MCF 10A (cell line): ENCODE measurements at places on chromosomes 7 and 10. TPM values are rescaled to one million over a fixed set of nuclear protein-coding genes. Genes with fewer than 3 reads are reported as not detected.

RHOBTB1 gene
- 0.70 and 1.5 TPM in 2 replicates for total RNA-seq

OR2A12 gene
- not detected in 2 replicates for total RNA-seq

TRPV5 gene
- total RNA-seq, result not detected in 2 replicates

SYT15 gene
- 0.79 and 0.84 TPM in 2 replicates for total RNA-seq

GRCh38 chr7:151679881-151680612, 160.4 kb upstream of the RHEB start:
- peaks cover 45% of the 10 kb centered on the region for H3K4me1 ChIP-seq
- no peaks in the 10 kb centered on the region for H3K36me3 ChIP-seq
- H3K4me3 ChIP-seq, result no peak overlapping the region
- DNase-seq, result no peak
- no peaks in the 10 kb centered on the region for H3K27me3 ChIP-seq
- peak overlapping the region; percentile 98 for H3K27ac ChIP-seq

DNA sequence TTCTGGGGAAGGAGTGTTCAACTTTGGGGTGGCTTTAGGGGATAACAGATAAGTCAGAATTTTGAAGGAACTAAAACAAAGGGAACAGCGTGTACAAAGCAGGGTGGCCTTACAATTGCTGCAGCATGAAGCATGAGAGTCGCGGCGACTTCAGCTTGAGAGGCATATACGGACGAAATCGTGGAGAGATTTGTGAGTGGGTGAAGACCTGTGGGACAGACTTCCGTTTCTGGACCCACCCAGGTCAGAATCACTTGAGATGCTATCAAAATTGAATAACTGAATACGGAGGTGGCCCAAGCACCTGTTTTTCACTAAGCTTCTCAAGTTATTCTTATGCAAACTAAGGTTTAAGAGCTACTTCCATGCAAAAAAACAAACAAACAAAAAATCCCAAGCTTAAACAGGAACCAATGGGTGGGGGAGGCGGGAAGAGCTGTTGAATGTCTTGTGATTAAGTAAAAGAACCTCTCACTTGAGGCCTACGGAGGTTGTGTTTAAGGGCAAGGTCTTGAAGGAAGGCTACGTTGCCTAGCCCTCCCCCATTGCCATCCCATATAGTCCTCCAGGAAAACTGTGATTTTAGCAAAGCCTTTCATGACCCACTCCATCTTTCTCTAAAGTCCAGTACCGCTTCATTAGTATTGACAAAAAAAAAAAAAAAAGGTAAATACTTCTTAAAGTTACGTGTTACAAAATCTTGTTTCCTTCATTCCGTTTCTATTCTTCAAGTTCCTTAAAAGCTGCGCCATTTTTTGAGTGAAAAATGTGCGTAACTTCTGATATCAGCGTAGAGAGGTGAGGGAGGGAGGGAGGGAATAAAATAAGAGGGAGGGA, 1.3 kb upstream of the TRIM24 start:
- H3K4me1 ChIP-seq, result peaks cover 12% of the 10 kb centered on the region
- DNase-seq, result no peak
- H3K27me3 ChIP-seq, result no peaks in the 10 kb centered on the region
- H3K36me3 ChIP-seq, result peaks cover 4% of the 10 kb centered on the region
- no peak overlapping the region for H3K4me3 ChIP-seq

- no peak overlapping the region for H3K27ac ChIP-seq
- H3K36me3 ChIP-seq, result no peaks in the 10 kb centered on the region
- H3K4me1 ChIP-seq, result peaks cover 50% of the 10 kb centered on the region
- H3K27me3 ChIP-seq, result no peaks in the 10 kb centered on the region
- DNase-seq, result no peak
Measured at GRCh38 chr10:127944256-127944655, 37.4 kb downstream of the PTPRE start.

- no peaks in the 10 kb centered on the region for H3K4me1 ChIP-seq
- peaks cover 9% of the 10 kb centered on the region for H3K36me3 ChIP-seq
- no peak overlapping the region for H3K4me3 ChIP-seq
- DNase-seq, result no peak
Measured at GRCh38 chr10:20085115-20085514, 268.9 kb downstream of the PLXDC2 start.
